ENCODE measurements at places on chromosomes 7 and 10.
A peak's percentile ranks its signal among the peaks of the same experiment; 100 is the strongest.

DNA sequence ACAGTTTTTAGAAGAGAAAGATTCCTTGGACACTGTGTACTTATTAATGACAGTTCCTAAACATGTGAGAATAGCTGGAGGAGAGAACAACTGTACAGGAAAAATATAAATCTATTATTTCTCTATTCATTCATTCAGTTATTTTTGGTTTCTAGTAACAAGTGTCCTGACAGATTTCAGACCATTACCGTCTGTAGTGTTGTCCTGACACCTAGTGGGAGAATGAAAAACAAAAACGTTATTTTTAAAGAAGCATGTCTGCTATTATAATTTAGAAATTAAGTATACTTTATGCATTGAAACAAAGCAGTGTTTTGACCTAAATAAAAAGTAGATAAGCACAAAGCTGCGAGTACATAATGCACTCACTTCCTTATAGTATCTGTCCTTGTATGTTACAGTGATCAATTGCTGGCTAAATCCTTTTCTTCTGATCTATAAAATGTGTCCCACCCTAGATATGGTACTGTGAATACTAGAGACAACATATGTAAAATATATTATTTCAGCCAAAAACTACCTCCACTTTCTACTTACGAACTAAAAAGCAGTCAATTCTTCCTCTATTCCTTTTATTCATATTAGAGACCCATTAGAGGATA is 575.6 kb downstream of the ARL4A start:
- DNase-seq: no peak

DNA sequence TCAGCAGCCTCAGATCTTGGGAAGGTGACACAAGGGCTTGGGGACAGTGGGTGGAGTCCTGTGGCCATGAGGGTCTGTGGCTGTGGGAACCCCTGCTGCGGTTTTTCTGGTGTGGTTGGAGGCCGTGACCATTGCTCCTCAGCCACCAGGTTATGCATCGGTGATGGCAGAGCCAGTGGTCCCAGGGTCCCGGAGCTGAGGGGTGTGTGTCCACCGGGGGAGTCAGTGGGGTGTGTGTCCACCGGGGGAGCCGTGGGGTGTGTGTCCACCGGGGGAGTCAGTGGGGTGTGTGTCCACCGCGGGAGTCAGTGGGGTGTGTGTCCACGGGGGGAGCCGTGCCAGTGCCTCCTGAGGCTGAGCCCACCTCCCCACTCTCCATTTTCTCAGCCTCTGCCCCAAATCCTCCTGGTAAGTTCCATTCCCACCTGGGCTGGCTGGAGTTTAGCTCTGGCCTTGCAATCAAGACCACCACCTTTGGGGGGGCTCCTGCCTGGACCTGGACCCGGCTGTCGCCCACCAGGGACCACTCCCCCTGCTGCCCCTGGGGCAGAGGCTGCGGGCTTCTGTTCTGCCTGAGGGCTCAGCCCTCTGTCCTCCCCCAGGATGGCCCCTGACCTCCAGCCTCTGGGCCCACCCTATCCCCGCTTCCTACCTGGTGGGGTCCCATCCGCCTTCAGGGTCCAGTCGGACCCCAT is 143.5 kb downstream of the ELFN1 start:
- DNase-seq: no peak

DNA sequence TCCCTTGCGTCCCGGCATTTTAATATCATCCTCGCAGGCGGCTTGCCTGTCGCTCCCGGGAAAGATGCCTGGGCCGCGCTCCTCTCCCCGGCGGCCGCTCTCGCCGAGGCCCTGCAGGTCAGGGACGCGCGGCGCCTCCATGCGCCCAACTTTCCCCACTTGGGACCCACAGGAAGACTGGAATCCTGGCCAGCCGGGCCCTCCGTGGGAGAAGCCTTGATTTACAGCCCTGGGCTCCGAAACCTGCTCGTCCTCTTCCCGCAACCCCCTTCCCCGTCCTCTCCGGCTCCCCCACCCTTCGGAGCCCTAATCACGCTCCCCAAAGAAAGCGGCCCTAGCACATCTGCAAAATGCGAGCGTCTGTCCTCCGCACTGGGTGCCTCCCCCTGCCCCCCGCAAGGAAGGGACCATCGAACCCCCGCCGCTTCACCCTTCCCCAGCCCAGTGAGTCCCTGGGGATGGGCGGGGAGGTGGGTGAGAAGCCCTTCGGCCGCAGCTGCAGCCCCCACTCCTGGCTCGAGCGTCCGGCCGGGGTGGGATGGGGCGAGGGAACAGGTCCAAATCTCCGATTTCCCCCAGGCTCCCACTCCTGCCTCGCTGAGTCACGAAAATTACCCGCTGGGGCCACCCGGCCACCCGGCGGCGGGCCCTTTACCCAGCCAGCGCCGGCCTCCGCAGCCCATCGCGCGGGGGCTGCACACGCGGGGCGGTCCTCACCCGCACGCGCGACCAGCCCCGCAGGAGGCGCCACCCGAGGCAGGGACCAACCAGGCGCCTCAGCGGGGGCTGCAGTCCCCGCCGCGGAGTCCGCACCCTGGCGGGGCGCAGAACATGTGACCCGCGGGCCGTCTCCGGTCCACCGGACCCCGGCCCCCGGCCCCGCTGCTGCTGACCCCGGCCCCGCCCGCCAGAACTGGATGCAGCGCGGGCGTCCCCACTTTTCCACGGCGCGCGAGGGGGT is 695 bp downstream of the HSPA12A start:
- DNase-seq: no peak

GRCh38 chr7:48424731-48425130 is 253.5 kb downstream of the ABCA13 start:
- no peak for DNase-seq

GRCh38 chr10:31061941-31062340 is 30.3 kb upstream of the ZNF438 start:
- DNase-seq: no peak

DNA sequence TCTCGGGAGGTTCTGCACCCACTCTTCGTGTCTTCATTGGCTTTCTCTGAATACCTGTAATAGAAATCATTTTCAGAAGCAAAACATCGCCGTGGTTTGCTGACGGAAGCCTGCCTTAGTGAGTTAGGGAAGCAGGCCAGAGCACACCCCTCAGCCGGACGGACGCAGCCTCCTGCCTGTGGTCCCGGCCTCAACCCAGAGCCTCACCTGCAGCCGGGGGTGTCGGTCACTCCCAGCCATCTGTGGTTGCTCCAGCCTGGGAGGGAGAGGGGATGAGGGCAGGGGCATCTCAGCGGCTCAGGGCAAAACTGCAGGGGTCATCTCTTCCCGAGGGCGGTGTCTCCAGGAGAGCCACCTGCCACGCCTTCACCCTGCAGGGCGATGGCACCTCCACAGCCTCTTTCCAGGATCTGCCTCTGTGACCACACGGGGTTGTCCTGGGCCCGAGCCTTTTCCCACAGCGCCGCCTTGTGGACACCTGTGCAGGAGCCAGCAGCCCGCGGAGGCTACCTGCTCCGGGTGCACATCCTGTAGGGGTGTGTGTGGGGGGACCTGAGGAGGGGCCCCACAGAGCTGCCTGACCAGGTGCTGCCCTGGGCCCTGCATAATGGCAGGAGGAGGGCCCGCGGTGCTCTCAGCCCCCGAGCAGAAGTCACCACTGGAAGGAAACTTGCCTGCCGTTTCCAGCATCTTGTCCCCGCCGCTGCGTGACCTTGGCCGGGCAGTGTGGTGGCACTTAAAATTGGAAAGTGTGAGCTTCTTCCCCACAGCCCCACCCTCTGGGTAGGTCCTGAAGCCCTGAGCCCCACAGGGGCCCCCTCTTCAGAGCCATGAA is 21.6 kb upstream of the AP5Z1 start:
- DNase-seq: peak; percentile 78

- no peak for DNase-seq
Measured at GRCh38 chr10:65710306-65710705, 1215.5 kb upstream of the LRRTM3 start.

- peak; percentile 34 for DNase-seq
Measured at GRCh38 chr10:103759100-103759781, 96.1 kb downstream of the SH3PXD2A start.

Measured in stimulated activated naive CD4-positive, alpha-beta T cell treated with Interleukin-2 at 50 U/mL for 16 hours (primary cell).